ENCODE measurements at places on chromosomes 3 and 15. TPM values are rescaled to one million over a fixed set of nuclear protein-coding genes. Genes with fewer than 3 reads are reported as not detected.

DNA sequence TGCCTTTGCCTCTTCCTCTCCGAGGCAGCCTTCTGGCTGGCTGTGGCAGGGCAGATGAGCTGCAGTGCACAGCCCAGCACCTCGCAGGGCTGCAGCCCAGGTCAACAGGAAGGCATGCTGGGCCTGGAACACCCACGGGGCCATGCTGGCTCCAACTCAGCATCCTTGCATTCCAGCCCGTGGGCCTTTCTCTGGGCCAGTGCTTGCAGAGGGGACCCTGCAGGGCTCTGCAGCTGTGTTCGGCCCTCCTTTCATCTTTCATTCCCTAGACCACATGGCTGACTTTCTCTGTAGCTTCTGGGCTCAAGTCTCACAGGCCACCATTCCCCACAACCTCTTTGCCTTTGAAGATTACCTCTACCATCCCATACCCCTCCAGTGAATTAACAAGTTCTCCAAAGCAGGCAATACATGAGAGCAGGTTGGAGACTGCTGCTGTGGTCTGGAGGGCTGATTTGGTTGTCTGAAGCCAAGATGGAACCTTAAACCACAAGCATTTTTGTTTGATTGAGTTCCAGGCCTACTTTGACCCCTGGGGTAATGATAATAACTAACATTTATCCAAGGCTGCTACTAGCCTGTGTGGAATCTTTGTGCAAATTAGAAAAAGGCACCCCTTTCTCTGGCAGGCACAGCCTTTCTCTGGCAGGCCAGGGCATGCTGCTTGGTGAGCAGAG is 5.9 kb downstream of the FAM131A start:
- peaks cover 38% of the 10 kb centered on the region for H3K4me1 ChIP-seq
- no peaks in the 10 kb centered on the region for H3K27me3 ChIP-seq
- no peak overlapping the region for H3K4me3 ChIP-seq
- H3K27ac ChIP-seq: no peak overlapping the region
- H3K36me3 ChIP-seq: peaks cover 15% of the 10 kb centered on the region

DNA sequence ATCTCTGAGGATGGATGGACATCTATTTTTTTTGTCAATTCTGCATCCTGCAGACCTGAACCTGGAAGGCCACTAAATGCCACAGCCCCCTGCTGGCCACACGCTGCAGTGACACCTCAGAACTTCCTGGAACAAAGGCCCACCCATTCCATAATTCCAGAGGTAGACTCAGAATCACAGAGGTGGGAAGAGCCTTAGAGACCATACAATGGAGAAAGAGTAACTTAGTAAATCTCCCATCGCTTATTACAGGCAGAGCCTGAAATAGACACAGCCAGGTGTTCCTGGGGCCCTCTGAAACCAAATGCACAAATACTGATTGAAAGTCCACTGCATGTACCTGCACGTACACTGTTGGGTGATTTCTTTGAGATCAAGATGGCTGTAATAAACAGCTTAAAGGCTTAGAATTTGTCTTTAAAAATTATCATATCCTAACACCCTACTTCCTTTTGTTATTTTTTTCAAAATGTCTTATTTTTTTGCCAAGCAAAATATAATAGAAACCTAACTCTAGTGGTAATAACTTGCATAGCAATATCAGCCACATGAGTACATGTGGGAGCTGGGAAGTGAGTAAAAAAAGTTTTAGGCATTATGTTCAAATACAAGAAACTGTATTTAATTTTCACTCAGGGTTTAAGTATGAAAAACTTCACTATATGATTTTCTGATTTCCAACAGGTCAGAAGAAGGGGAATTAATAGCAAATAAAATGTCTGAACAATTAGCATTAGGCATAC is 62.7 kb downstream of the EOMES start:
- H3K27ac ChIP-seq: no peak overlapping the region
- H3K4me3 ChIP-seq: no peak overlapping the region
- H3K36me3 ChIP-seq: no peaks in the 10 kb centered on the region
- no peaks in the 10 kb centered on the region for H3K4me1 ChIP-seq
- DNase-seq: no peak

- peaks cover 7% of the 10 kb centered on the region for H3K4me1 ChIP-seq
- peak overlapping the region; percentile 2 for H3K27ac ChIP-seq
- no peaks in the 10 kb centered on the region for H3K36me3 ChIP-seq
- DNase-seq: no peak
Observed at GRCh38 chr15:40825661-40826422, 2.7 kb downstream of the PPP1R14D start.

DNA sequence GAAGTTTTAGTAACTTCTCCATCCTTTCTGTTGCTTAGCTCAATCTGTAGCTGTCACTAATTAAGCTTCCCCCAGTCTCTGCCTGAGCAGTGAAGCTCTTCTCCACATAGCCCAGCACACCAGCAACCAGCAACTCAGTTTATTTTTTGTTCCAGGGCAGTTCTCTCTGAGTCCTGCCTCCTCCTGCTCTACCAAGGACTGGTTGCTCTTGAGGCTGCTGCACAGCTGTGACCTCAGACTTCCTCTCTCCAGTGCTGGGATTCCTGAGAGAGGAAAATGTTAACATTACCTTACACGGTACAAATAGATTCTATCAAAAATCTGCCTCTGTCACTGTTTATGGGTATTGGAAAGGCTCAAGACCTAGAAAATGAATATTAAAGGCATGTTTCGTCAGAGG is 294.7 kb downstream of the OXSM start:
- peaks cover 3% of the 10 kb centered on the region for H3K36me3 ChIP-seq
- no peak overlapping the region for H3K4me3 ChIP-seq
- H3K4me1 ChIP-seq: no peaks in the 10 kb centered on the region
- H3K27me3 ChIP-seq: no peaks in the 10 kb centered on the region
- H3K27ac ChIP-seq: no peak overlapping the region
- DNase-seq: no peak

DNA sequence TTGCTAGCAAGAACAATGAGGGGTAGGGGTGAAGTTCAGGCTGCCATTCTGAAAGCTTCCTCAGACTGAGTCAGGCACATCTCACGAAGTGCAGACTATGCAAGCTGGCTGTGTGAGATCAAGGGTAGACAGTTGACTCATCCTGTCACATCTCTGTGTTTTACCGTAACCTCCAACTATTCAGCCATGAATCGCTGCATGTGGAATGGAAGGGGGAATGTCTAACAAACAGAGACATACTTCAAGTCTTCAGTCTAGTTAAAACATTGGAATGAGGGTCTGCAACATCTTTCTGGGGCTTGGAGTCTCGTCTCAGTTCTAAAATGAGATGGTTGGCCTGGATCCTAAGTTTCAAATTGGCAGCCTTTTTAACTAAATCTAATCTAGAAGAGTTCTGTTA is 25.9 kb downstream of the AGTR1 start:
- no peak overlapping the region for H3K27ac ChIP-seq
- H3K36me3 ChIP-seq: no peaks in the 10 kb centered on the region
- peaks cover 3% of the 10 kb centered on the region for H3K27me3 ChIP-seq
- H3K4me3 ChIP-seq: no peak overlapping the region
- no peak for DNase-seq

- peaks cover 9% of the 10 kb centered on the region for H3K4me1 ChIP-seq
- H3K36me3 ChIP-seq: peaks cover 4% of the 10 kb centered on the region
- DNase-seq: peak; percentile 74
- peak within 1 kb of the TSS; percentile 15 for H3K27ac ChIP-seq
Observed at GRCh38 chr3:71753701-71754609, at the start of gene GPR27. Gene GPR27 (plus strand): TSS chr3:71753855. CDS start chr3:71754050, 195 bp downstream.

GRCh38 chr3:120338517-120338916 is 10.6 kb downstream of the LRRC58 start:
- no peak overlapping the region for H3K27ac ChIP-seq
- no peak overlapping the region for H3K4me3 ChIP-seq
- no peak for DNase-seq
- H3K4me1 ChIP-seq: peaks cover 3% of the 10 kb centered on the region
- H3K27me3 ChIP-seq: no peaks in the 10 kb centered on the region
- H3K36me3 ChIP-seq: peaks cover 47% of the 10 kb centered on the region

DNA sequence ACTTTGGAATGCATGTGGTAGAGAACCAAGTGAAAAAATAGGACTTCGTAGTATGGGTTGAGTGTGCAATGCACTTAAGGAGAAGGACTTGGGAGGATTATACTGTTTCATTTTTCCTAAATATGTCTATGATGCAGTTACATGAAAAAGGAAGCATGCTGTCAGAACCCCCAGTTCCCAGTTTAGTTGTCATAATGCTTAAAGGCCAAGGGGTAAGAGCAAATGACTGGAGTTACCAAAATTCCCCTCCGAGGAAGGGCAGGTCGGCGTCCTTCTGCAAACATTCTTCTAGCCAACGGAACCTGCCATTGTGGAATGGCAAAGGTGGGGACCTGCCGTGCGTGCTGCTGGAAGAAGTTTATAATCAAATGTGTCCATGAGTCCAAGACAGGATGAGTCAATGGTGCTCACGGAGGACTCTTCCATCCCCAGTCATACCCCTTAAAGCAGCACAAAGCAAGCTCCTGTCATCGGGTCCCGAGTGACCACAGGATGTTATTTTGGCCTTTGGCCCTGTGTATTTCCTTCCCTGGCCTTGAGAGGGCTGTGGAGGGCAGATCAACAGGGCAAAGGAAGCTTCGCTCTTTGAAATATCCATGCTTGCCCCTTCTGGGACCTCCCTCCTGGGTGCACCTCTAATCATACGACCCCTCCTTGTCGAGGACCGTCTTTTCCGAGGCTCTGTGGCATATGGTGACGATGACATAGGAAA is 93.2 kb downstream of the SLCO3A1 start:
- peak overlapping the region; percentile 6 for H3K4me3 ChIP-seq
- peak overlapping the region; percentile 95 for H3K27ac ChIP-seq
- peaks cover 4% of the 10 kb centered on the region for H3K27me3 ChIP-seq
- peaks cover 9% of the 10 kb centered on the region for H3K36me3 ChIP-seq
- peaks cover 52% of the 10 kb centered on the region for H3K4me1 ChIP-seq
- no peak for DNase-seq

DNA sequence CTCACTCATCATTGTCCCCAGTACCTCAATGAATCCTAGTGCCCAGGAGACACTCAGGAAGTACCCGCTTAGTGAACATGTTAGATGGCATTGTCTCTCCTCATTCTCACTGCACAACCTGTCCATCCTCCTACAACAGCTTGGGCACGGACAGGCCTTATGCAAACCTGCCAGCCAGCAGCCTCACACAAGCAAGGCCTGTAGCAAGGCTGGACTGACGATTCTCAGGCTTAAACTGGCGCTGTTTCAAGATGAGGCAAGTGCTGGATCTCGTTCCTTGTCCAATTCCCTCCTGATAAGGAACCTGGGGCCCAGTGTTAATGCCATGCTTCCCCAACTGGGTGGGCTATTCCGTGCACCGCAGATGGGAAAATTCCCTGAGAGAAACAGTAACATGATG is 59.0 kb downstream of the CDCP1 start:
- H3K4me1 ChIP-seq: peaks cover 5% of the 10 kb centered on the region
- H3K4me3 ChIP-seq: no peak overlapping the region
- peaks cover 12% of the 10 kb centered on the region for H3K36me3 ChIP-seq

DNA sequence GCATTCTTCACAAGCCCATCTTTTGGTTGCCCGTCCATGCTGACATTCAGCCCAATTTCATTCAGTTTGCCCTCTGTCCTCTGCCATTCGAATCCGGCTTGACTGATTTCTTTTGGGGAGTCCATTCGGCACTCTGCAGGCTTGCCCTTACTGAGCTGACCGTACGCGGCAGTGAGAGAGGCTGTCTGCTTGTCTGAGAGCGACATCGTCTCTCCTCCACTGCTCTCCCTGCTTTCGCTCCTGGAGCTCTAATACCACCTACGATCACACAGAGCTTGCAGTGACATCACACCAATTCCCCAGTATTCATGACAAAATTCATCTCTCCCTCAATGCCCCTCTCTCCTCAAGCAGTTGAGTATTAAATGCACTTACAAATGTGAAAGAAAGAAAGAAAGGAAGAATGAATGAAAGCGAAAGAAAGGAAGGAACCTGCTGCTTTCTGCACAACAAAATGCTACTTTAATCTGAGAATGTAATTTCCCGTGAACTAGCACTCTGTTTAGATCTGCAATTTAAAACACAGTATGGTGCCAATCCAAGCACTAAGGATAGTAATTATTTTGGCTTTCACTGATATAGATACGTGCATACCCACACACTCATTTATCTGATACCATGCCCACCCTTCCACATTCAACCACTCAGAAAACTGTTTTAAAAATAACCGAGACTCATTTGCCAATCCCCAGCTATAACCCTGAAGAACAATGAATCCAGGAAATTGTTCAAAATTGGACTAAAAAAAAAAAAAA is 89.5 kb downstream of the DHX30 start:
- H3K27me3 ChIP-seq: no peaks in the 10 kb centered on the region
- peaks cover 32% of the 10 kb centered on the region for H3K36me3 ChIP-seq
- peak overlapping the region; percentile 14 for H3K27ac ChIP-seq
- H3K4me1 ChIP-seq: peaks cover 41% of the 10 kb centered on the region
- peak overlapping the region; percentile 53 for H3K4me3 ChIP-seq

DNA sequence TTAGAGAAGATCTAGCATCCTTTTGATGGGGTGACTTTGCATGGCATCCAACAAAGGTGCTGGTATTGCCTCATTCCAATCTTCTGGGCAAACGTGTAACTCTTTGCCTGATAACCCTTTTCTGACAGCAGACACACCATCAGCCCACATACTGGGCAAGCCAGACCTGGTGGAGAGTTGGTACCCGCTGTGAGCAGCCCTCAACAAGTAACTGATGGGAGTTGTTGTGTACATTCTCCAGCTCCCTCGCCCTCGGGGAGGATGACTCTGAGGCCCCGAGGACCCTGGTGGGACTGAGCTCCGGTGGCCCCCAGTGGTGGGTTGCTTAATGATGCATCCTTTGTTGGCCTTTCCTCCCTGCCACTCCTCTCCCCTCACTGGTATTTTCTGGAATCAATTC is 102.4 kb upstream of the SLC6A11 start:
- no peak overlapping the region for H3K27ac ChIP-seq
- DNase-seq: no peak
- peaks cover 67% of the 10 kb centered on the region for H3K27me3 ChIP-seq
- H3K4me3 ChIP-seq: no peak overlapping the region
- no peaks in the 10 kb centered on the region for H3K36me3 ChIP-seq

- peaks cover 3% of the 10 kb centered on the region for H3K36me3 ChIP-seq
- no peak overlapping the region for H3K4me3 ChIP-seq
- H3K27me3 ChIP-seq: no peaks in the 10 kb centered on the region
- DNase-seq: no peak
- no peak overlapping the region for H3K27ac ChIP-seq
- H3K4me1 ChIP-seq: peaks cover 10% of the 10 kb centered on the region
Observed at GRCh38 chr3:17985658-17986347, 243.4 kb upstream of the TBC1D5 start.

- no peak overlapping the region for H3K27ac ChIP-seq
- no peak overlapping the region for H3K4me3 ChIP-seq
- H3K27me3 ChIP-seq: peaks cover 5% of the 10 kb centered on the region
- DNase-seq: no peak
- H3K4me1 ChIP-seq: peaks cover 54% of the 10 kb centered on the region
- H3K36me3 ChIP-seq: peaks cover 16% of the 10 kb centered on the region
Observed at GRCh38 chr3:50160561-50160983, 5.4 kb downstream of the SEMA3F start.

GRCh38 chr15:88480981-88481380 is 13.5 kb downstream of the MRPS11 start:
- H3K4me3 ChIP-seq: no peak overlapping the region
- DNase-seq: no peak
- peaks cover 5% of the 10 kb centered on the region for H3K4me1 ChIP-seq
- H3K27me3 ChIP-seq: peaks cover 8% of the 10 kb centered on the region
- no peak overlapping the region for H3K27ac ChIP-seq
- peaks cover 7% of the 10 kb centered on the region for H3K36me3 ChIP-seq

Gene EXD1
- not detected for total RNA-seq

Gene FOXL2
- 0.75 TPM for total RNA-seq

Gene SLC22A14
- 0.29 TPM for total RNA-seq

Gene SUCNR1
- 0.75 TPM for total RNA-seq

Gene NR1I2
- 1.4 TPM for total RNA-seq

Gene PLA2G4E
- total RNA-seq: not detected

Gene GPR27
- 7.4 TPM for total RNA-seq

Gene BDH1
- 32.0 TPM for total RNA-seq
